Endodermal cell (in vitro differentiated cells): ENCODE measurements at places on chromosomes 1 and 21. TPM values are rescaled to one million over a fixed set of nuclear protein-coding genes. Genes with fewer than 3 reads are reported as not detected.

DNA sequence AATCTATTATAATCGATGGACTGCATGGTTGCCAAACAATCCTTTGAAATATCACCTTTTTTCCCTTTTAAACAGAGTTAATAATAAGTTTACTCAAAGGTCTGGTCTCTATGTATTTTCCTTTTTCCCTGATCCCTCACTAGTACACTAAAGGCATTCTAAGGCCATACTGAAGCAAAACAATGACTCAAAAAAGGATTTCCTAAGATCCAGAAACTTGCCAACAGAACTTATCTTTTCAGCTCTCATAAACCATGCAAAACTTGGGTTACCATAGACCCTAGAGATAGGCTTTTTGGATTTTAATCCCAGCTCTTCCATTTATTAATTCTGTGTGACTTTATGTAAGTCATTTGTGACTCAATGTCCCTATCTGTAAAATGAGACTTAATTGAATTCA, 77.1 kb downstream of the IFI44 start:
- H3K4me3 ChIP-seq, result no peak overlapping the region
- no peaks in the 10 kb centered on the region for H3K4me1 ChIP-seq
- no peak overlapping the region for H3K27ac ChIP-seq

DNA sequence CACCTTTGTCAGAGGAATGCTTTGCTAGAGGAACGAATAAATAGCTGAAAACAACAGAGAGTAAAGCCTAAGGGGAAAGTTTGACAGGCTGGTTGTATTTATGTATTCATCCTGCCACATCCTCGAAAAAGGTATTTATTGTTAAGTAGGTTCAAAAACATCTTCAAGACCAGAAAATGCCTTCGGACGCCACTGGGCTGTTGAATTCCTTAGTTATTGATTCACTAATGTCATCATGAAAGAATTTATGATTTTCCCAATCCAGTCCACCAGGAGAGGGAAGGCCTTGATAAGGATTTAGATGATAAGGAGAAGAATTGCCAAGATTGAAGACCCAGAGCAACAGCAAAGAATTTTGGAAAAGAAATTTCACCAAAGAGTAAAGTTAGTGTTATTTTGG, 35.2 kb upstream of the MAB21L3 start:
- no peak overlapping the region for H3K4me3 ChIP-seq
- DNase-seq, result no peak
- H3K4me1 ChIP-seq, result no peaks in the 10 kb centered on the region
- no peaks in the 10 kb centered on the region for H3K27me3 ChIP-seq

DNA sequence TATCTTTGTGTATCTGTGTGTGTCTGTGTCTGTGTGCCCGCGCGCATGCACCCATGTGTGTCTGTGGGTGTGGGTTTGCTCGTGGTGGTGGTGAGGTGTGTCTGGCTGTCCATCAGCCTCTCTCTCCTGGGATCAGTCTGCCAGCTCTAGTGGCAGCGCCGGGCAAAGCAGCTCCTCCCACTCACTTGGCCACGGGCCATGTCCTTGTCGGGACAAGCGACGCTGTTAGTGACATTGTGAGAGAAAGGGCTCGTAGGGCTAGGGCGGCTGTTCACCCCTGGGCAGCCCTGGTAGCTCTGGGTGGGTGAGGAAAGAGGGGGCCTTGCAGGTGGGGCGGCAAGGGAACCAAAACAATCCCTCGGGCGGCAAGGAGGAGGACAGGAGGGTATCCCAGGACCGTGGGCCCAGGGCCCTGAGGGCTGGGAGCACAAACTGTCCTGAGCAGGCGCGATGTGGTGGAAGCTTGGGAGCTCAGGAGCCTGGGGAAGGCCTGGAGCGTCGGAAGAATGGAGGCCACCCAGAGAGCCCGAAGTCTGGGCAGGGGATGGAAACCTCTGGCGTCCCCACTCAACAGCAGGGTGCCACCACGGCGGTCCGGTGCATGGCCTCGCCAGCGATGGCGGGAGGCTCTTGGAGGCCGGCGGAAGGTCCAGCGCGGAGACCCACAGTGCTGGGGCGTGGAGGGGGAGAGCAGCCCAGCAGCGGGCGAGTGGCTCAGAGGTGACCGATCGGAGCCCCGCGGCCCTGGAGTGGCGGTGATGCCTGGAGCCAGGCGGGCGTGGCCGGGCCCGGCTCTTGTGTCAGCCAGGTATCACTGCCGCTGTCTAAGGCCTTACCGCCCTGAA, 140.5 kb downstream of the LIPI start:
- no peaks in the 10 kb centered on the region for H3K27me3 ChIP-seq
- peak; percentile 40 for DNase-seq
- peaks cover 16% of the 10 kb centered on the region for H3K36me3 ChIP-seq
- no peak overlapping the region for H3K27ac ChIP-seq
- no peak overlapping the region for H3K4me3 ChIP-seq
- H3K4me1 ChIP-seq, result no peaks in the 10 kb centered on the region

DNA sequence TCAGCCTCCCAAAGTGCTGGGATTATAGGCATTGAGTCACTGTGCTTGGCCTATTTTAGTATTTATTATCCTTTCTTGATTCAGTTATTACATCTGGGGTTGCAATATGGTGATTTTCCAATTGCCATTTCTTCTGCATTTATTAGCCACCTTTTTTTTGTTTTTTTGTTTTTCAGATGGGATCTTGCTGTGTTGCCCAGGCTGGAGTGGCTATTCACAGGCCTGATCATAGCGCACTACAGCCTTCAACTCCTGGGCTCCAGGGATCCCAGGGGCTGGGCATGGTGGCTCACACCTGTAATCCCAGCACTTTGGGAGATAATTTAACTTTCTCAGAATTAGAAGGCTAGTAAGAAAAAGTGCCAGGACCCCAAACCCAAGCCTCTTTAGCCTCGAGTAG, 82.1 kb upstream of the PGD start:
- no peak for DNase-seq
- peaks cover 7% of the 10 kb centered on the region for H3K36me3 ChIP-seq
- H3K4me3 ChIP-seq, result no peak overlapping the region
- no peak overlapping the region for H3K27ac ChIP-seq
- H3K4me1 ChIP-seq, result no peaks in the 10 kb centered on the region

DNA sequence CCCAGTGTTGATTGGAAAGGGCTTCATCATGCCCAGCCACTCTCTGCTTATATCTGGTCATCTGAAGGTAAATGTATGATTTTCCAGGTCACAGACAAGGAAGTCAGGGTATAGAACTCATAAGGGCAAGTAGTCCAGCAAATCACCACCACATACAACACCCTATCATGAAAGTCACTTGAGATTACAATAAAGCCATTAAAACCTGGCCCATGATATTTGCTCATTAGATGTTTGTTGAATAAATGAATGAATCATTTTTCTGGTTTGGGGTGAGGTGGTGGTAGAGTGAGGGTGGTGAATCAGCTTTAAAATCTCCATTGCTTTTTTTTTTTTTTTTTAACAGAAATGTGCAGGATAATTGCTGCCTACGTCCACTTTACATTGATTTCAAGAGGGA, 91.9 kb downstream of the TGFB2 start:
- no peak for DNase-seq
- no peaks in the 10 kb centered on the region for H3K36me3 ChIP-seq
- H3K4me1 ChIP-seq, result no peaks in the 10 kb centered on the region
- no peaks in the 10 kb centered on the region for H3K27me3 ChIP-seq
- H3K4me3 ChIP-seq, result no peak overlapping the region

The PLEKHG5 gene
- total RNA-seq, result 26.5 to 40.3 TPM (median 38.8 TPM) in 3 replicates

DNA sequence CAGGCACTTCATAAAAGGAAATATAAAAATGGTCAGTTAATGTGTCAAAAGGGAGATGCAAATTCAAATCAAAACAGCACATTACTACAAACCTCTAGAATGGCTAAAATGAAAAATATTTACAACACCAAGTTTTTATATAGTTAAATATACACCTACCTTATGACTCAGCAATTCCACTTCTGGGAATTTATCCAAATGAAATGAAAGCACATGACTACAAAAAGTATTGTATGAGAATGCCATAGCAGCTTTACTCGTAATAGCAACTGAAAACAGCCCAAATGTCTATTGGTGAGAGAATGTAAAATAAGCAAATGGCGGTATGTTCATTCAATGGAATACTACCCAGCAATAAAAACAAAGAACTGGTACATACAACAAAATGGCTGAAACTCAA, 175.8 kb upstream of the SPAG17 start:
- no peaks in the 10 kb centered on the region for H3K4me1 ChIP-seq
- DNase-seq, result no peak
- no peak overlapping the region for H3K4me3 ChIP-seq

DNA sequence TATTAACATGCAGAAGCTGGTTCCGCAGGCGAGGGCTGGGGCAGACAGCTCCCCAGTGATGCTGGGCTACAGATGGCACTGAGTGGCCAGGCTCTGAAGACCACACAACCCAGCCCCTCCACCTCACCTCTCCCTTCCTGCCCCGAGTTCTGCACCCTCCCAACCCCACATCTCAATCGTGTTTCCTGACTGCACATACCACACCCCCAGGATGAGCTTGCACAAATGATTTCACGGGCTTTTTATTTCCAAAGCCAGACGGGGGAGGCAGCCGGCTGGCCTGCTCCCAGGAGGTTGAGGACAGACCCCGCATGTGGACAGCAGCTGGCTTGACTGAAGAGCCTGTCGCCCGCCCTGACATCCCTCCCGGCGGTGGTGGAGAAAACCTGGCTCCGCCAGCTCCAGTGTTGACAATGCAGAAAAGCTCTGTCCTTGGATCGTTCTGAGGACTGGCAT, 21.4 kb upstream of the ALDH4A1 start:
- H3K36me3 ChIP-seq, result peaks cover 4% of the 10 kb centered on the region
- no peak overlapping the region for H3K4me3 ChIP-seq
- peak overlapping the region; percentile 75 for H3K27ac ChIP-seq
- DNase-seq, result no peak

GRCh38 chr1:214337511-214337910, 56.6 kb downstream of the SMYD2 start:
- peak; percentile 45 for DNase-seq
- no peaks in the 10 kb centered on the region for H3K27me3 ChIP-seq
- peak overlapping the region; percentile 14 for H3K27ac ChIP-seq
- peaks cover 20% of the 10 kb centered on the region for H3K36me3 ChIP-seq
- no peaks in the 10 kb centered on the region for H3K4me1 ChIP-seq

The MTF2 gene
- total RNA-seq, result 103 to 151 TPM (median 103 TPM) in 3 replicates

- no peak for DNase-seq
- no peaks in the 10 kb centered on the region for H3K27me3 ChIP-seq
- H3K4me3 ChIP-seq, result no peak overlapping the region
Measured at GRCh38 chr1:153360190-153360589, 2.5 kb downstream of the S100A9 start.

DNA sequence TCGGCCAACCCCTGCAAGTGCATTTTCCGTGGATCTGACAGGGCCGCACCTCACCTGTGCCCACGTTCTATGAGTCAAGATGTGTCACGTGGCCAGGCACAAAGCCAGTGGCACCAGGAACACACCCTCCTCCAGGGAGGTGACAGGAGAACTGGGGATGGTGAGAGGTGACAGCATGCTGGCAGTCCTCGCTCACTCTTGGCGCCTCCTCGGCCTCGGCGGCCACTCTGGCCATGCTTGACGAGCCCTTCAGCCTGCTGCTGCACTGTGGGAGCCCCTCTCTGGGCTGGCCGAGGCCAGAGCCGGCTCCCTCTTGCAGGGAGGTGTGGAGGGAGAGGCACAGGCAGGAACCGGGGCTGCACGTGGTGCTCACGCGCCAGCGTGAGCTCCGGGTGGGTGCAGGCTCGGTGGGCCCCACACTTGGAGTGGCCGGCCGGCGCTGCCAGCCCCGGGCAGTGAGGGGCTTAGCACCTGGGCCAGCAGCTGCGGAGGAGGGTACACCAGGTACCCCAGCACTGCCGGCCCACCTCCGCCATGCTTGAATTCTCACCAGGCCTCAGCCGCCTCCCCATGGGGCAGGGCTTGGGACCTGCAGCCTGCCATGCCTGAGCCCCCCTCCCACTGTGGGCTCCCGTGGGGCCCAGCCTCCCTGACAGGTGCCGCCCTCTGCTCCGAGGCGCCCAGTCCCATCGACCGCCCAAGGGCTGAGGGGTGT, 11.6 kb upstream of the TTC34 start:
- H3K4me1 ChIP-seq, result no peaks in the 10 kb centered on the region
- H3K27me3 ChIP-seq, result no peaks in the 10 kb centered on the region
- DNase-seq, result no peak
- no peak overlapping the region for H3K4me3 ChIP-seq
- no peaks in the 10 kb centered on the region for H3K36me3 ChIP-seq

GRCh38 chr1:27658951-27659496, 13.0 kb downstream of the IFI6 start:
- no peaks in the 10 kb centered on the region for H3K4me1 ChIP-seq
- peak; percentile 75 for DNase-seq
- no peaks in the 10 kb centered on the region for H3K27me3 ChIP-seq
- peak overlapping the region; percentile 73 for H3K4me3 ChIP-seq
- H3K27ac ChIP-seq, result no peak overlapping the region
- no peaks in the 10 kb centered on the region for H3K36me3 ChIP-seq

DNA sequence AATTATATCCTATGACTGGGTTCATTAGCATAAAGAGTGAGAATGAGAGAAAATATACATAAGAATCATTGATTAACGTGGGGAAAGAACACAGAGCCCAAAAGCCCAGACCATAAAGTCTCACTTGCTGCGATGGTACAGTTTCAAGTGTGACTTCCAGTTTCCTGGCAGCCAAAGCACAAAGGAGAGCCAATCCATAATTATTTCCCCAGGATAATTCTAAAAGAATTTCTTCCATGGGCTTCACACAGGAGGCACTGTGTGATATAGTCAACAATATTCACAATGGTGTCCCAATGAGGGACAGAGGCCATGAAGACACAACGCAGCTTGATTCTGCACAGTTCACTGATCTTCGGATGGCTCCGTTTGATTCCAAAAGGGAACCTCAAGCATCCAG, 321.6 kb downstream of the PLPP3 start:
- DNase-seq, result no peak
- no peaks in the 10 kb centered on the region for H3K4me1 ChIP-seq
- H3K36me3 ChIP-seq, result no peaks in the 10 kb centered on the region
- no peak overlapping the region for H3K4me3 ChIP-seq
- H3K27me3 ChIP-seq, result no peaks in the 10 kb centered on the region

- H3K36me3 ChIP-seq, result no peaks in the 10 kb centered on the region
- no peaks in the 10 kb centered on the region for H3K4me1 ChIP-seq
- no peak overlapping the region for H3K27ac ChIP-seq
- no peak overlapping the region for H3K4me3 ChIP-seq
- no peaks in the 10 kb centered on the region for H3K27me3 ChIP-seq
Measured at GRCh38 chr1:248622570-248623001, 12.3 kb downstream of the OR2T11 start.

DNA sequence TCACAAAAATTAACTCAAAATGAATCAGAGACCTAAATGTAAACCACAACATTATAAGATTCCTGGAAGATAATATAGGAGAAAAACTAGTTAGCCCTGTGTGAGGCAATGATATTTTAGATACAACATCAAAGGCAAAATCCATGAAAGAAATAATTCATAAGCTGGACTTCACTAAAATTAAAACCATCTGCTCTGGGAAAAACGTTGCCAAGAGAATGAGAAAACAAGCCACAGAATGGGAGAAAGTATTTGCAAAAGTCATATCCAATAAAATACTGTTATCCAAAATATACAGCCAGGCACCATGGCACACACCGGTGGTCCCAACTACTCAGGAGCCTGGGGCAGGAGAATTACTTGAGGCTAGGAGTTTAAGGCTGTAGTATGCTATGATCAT, 70.3 kb downstream of the SYF2 start:
- H3K4me1 ChIP-seq, result no peaks in the 10 kb centered on the region
- peaks cover 8% of the 10 kb centered on the region for H3K27me3 ChIP-seq
- no peaks in the 10 kb centered on the region for H3K36me3 ChIP-seq
- no peak overlapping the region for H3K27ac ChIP-seq
